ENCODE measurements at places on chromosomes 13 and 19.

GRCh38 chr19:5600797-5601196 lies 21.8 kb downstream of the SAFB2 start:
- DNase-seq: no peak

- no peak for DNase-seq
These were observed 96.8 kb upstream of the KLF12 start for GRCh38 chr13:74230984-74231501.

GRCh38 chr19:28553005-28553404 lies 659.9 kb downstream of the UQCRFS1 start:
- no peak for DNase-seq

- no peak for DNase-seq
These were observed 416.5 kb downstream of the EFNB2 start for GRCh38 chr13:106118996-106119395.

GRCh38 chr19:45144431-45145269 lies 16.1 kb downstream of the NKPD1 start:
- DNase-seq: no peak
